NCI-H2171 treated with DMSO at 0.1 percent for 48 hours (cell line): ENCODE measurements at places on chromosomes 5 and 9.

DNA sequence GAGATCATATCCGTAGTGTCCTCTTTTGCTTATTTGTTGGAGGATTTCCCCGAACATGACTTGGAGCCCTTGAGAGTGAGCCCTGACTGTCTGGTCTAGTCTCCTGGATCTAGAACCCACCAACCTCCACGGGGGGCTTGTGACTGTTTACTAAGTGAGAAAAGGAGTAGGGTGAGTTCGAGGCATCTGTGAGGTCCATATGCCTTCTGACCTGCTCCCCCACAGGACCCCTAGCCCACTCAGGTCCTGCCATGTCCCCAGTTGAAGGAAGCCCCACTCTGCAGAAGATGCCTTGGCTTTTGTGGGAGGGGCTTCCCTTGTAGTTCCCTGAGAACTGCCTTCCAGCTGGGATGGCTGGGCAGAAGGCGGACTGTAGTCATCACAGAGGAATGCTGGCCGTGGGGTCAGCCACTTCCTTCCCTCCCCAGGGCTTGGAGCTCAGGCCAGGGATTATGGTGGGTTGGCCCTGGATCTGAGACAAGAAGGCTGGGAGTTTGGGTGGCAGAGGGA is 7.0 kb upstream of the IRF1 start:
- DNase-seq: no peak

- DNase-seq: peak; percentile 87
Observed at GRCh38 chr5:80754900-80755299, 100.1 kb upstream of the DHFR start.

GRCh38 chr9:112032743-112033142 is 136.1 kb downstream of the UGCG start:
- DNase-seq: no peak

GRCh38 chr5:58925627-58926540 is 343.0 kb downstream of the RAB3C start:
- peak; percentile 3 for DNase-seq

- peak; percentile 74 for DNase-seq
Observed at GRCh38 chr5:55694152-55694830, 17.8 kb downstream of the SLC38A9 start.

GRCh38 chr9:93093127-93093876 is 2.7 kb upstream of the CARD19 start:
- DNase-seq: no peak

DNA sequence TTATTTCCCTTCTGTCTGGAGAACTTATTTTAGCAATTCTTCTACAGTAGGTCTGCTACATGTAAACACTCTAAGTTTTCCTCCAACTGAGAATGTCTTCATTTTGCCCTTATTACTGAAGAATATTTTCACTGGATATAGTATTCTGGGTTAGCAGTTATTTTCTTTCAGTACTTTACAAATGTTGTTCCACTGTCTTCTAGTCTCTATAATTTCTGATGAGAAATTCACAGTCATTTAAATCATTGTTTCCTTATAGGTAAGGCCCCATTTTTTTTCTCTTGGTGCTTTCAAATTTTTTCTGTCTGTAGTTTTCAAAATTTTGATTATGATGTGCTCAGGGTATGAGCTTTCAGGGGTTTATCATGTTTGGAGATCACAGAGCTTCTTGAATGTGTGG is 30.8 kb downstream of the MGAT1 start:
- no peak for DNase-seq
